ENCODE measurements at places on chromosomes 16 and 17.

DNA sequence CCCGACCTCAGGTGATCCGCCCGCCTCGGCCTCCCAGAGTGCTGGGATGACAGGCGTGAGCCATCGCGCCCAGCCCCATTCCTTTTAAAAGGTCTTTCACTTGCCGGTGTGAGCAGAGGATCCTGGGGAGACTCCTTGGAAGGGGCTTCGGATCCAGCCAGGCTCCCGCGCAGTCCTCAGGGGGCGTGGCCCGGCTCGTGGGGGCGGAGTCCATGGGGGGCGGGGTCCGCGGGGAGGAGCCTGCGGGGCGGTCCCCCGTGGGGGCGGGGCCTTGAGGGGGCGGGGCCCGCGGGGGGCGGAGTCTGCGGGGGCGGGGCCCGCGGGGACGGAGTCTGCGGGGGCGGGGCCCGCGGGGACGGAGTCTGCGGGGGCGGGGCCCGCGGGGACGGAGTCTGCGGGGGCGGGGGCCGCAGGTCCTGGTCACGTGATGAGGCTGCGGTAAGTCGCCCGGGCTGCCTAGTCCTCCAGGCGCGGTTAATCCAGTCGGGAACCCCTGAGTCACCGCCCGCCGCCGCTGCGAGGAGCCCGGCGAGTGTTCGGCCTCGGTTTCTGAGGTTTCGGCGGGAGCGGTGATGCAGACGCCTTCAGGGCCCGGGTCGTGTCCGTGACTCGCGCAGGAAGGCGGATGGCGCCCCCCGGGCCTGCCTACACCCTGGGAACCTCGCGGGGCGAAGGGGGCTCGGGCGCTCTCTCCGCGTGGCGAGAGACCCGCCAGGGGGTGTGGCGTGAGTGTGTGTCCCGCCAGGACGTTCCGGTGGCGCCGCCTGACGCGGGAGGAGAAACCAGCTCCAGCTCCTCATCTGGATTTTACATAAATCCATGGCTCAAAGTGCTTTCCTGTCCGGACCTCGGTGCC, 23.6 kb upstream of the ABR start:
- no peaks in the 10 kb centered on the region for H3K4me1 ChIP-seq
- H3K4me3 ChIP-seq, result peak overlapping the region; percentile 75
- peak overlapping the region; percentile 21 for H3K27ac ChIP-seq
- H3K27me3 ChIP-seq, result peaks cover 6% of the 10 kb centered on the region
- no peaks in the 10 kb centered on the region for H3K36me3 ChIP-seq

- peaks cover 4% of the 10 kb centered on the region for H3K4me1 ChIP-seq
- DNase-seq, result no peak
Measured at GRCh38 chr17:14815079-14815478, 450.0 kb downstream of the PMP22 start.

- DNase-seq, result peak; percentile 51
- no peaks in the 10 kb centered on the region for H3K36me3 ChIP-seq
- H3K27me3 ChIP-seq, result no peaks in the 10 kb centered on the region
- H3K4me3 ChIP-seq, result no peak overlapping the region
- 0 out of 2 replicates have a peak, but pooled peaks cover under 1% of the 10 kb centered on the region for H3K4me1 ChIP-seq
Measured at GRCh38 chr17:14245002-14245401, 8.3 kb upstream of the CDRT15 start.

GRCh38 chr17:75553295-75554110, 28.0 kb downstream of the LLGL2 start:
- H3K27me3 ChIP-seq, result no peaks in the 10 kb centered on the region
- H3K27ac ChIP-seq, result peak overlapping the region; percentile 59
- peaks cover 7% of the 10 kb centered on the region for H3K4me1 ChIP-seq
- no peak overlapping the region for H3K4me3 ChIP-seq

GRCh38 chr16:78237841-78238240, 138.4 kb downstream of the WWOX start:
- H3K27ac ChIP-seq, result no peak overlapping the region
- H3K4me1 ChIP-seq, result no peaks in the 10 kb centered on the region
- H3K4me3 ChIP-seq, result no peak overlapping the region

- no peak for DNase-seq
- H3K27ac ChIP-seq, result no peak overlapping the region
- H3K4me3 ChIP-seq, result peak overlapping the region; percentile 92
- H3K4me1 ChIP-seq, result peaks cover 37% of the 10 kb centered on the region
Measured at GRCh38 chr17:40063187-40063771, 514 bp downstream of the THRA start.

- no peak for DNase-seq
- H3K36me3 ChIP-seq, result no peaks in the 10 kb centered on the region
Measured at GRCh38 chr17:81457401-81457800, 55.2 kb downstream of the ACTG1 start.

GRCh38 chr17:65554553-65555223, 6.8 kb downstream of the AXIN2 start:
- peaks cover 13% of the 10 kb centered on the region for H3K36me3 ChIP-seq
- H3K4me1 ChIP-seq, result peaks cover 33% of the 10 kb centered on the region
- H3K4me3 ChIP-seq, result no peak overlapping the region

- no peaks in the 10 kb centered on the region for H3K36me3 ChIP-seq
- H3K4me3 ChIP-seq, result no peak overlapping the region
- no peaks in the 10 kb centered on the region for H3K4me1 ChIP-seq
- no peak overlapping the region for H3K27ac ChIP-seq
Measured at GRCh38 chr16:56344518-56345405, 80.6 kb downstream of the AMFR start.

- H3K27ac ChIP-seq, result no peak overlapping the region
- no peak overlapping the region for H3K4me3 ChIP-seq
- no peaks in the 10 kb centered on the region for H3K36me3 ChIP-seq
- H3K27me3 ChIP-seq, result no peaks in the 10 kb centered on the region
- DNase-seq, result no peak
Measured at GRCh38 chr16:85146922-85147651, 34.8 kb upstream of the CIBAR2 start.

GRCh38 chr17:50426814-50427787, 1.1 kb downstream of the ACSF2 start:
- H3K36me3 ChIP-seq, result no peaks in the 10 kb centered on the region
- H3K4me3 ChIP-seq, result peak overlapping the region; percentile 84
- peak; percentile 73 for DNase-seq
- H3K27me3 ChIP-seq, result peaks cover 13% of the 10 kb centered on the region

DNA sequence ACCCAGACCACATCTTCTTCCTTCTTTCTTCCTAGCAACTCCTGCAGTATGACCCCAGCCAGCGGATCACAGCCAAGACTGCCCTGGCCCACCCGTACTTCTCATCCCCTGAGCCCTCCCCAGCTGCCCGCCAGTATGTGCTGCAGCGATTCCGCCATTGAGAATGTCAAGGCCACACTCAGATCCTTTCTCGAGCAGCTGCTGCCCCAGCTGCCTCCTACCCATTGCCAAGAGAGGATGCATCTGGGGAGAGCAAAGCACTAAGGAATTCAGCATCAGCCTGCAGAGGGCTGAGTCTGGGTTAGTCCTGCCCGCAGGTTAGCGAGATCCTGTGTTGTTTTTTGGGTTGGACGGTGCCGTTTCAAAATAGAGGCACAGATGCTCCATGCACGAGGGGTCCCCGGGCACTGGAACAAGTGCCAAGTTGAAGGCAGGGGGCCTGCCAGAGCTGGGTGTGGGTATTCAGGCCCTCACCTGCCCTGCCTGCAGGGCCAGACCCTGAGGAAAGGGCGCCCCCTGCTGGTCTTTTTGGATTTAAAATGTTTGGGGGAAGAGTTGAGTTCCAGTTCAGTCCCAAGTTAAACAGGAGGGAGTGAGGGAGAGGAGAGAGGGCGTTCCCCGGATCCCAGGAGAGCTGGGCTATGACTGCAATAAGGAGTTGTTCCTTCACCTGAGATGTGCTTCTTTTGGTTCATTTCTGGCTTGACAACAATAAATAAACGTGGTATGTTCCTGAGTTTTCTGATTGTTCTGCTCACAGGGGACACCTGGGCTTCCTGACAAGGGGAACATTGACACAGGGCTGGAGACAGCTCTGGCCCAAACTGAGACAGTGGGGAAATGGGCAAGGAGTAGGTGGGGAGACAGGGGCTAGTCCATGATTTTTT, 4.9 kb downstream of the CDK3 start:
- H3K27me3 ChIP-seq, result no peaks in the 10 kb centered on the region
- peak; percentile 95 for DNase-seq
- H3K27ac ChIP-seq, result no peak overlapping the region
- no peak overlapping the region for H3K4me3 ChIP-seq
- H3K4me1 ChIP-seq, result no peaks in the 10 kb centered on the region
- no peaks in the 10 kb centered on the region for H3K36me3 ChIP-seq

DNA sequence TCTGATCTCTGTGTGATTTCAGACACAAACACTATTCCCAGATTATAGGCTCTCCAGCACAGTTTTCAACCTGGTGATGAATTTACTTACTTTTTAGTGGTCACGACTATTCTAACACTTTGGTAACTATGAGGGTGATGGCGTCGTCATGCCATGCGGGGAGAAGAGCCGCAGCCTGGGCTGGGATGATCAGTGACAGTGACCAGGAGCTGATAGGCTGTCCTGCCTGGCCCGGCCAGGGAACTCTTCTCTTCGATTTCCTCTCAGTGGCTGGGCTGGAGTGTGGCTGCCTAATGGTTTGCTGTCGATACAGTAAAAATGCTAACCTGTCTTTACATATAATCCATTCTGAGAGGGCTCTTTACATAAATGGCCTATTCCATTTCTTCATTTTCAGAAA, 113.1 kb downstream of the IRX3 start:
- no peak for DNase-seq
- no peak overlapping the region for H3K4me3 ChIP-seq
- no peaks in the 10 kb centered on the region for H3K27me3 ChIP-seq

DNA sequence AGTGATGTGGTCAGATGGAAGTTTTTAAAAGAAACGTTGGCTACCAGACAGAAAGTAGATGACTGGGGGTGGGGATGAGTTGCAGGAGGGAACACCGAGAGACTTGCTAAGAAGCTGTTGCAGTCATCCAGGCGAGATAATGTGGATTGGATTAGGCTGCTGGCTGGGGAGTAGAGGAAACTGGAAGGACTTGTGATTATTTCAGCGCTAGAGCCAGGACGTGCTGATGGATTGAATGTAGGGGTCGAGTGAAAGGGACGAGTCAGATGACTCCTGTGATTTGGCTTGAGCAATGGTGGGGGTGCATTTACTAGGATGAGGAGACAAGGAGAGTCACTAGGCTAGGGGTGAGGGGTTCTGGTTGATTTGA, 88.5 kb downstream of the CLEC16A start:
- H3K36me3 ChIP-seq, result no peaks in the 10 kb centered on the region
- 0 out of 2 replicates have a peak overlapping the region, but pooled peaks have one; percentile 59 for H3K27ac ChIP-seq
- DNase-seq, result peak; percentile 15
- H3K4me3 ChIP-seq, result no peak overlapping the region
- H3K27me3 ChIP-seq, result no peaks in the 10 kb centered on the region

DNA sequence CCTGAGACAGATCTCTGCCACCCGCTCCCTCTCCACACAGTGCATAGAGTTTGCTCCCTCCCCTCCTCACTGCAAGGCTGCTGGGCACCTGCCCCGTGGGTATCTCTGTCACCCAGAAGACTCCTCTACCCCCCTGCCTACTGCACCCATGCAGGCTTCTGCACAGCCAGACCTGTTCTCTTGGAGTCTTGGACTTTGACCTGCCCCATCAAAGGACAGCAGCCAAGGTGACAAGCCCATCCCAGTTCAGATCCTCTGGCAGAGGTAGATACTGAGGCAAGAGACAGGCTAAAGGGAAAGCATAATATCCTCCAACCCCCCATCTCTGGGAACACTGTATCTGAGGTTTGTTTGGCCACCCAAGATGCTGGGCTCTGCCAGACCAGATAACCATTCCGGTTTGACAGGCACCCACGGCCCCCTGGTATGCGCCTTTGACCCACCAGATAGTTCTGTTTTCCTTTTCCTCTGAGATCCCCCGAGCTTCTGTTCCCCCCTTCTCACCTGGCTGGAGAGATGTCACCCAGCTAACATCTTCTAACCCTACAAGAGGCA, 239.6 kb downstream of the SOX9 start:
- H3K27ac ChIP-seq, result no peak overlapping the region
- H3K4me3 ChIP-seq, result no peak overlapping the region
- no peak for DNase-seq

DNA sequence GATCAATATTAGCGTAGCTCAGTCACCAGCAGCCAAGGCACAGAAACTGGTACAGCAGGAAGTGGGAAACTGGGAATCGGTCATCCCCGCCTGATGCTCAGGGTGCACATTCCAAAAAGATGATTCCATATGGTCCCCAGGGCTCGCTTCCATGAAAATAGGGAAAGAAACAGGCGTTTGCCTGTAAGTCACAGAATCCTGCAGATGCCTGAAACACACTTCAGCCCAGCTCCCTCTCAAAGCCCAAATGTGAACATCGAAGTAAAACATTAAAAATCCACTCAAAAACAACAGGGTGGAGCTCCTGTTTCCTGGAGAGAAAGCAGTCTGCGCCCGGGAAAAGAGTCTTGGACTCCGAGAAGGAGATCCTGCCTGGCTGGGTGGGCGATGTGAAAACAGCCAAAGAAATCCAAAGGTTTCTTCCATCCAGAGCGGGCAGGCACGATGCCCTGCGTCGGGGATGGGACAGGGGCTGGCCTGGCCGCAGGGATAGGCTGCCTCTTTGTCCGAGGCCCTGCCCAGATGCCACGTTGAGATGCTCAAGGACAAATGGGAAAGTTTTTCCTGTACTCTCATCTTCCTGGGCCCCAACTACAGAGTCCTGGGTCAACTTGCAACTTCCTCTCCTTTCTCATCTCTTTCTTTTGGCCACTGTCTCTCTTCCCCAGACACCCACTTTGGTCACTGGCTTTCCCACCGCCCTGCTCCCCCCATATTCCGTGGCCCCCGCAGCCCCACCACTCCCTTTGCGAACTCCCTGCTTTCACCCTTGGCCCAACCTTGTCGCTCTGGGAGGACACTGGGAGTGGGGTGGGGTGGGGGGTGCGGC, 743 bp downstream of the WIPI1 start:
- H3K27ac ChIP-seq, result 0 out of 2 replicates have a peak overlapping the region, but pooled peaks have one; percentile 53
- H3K4me3 ChIP-seq, result peak overlapping the region; percentile 76
- H3K27me3 ChIP-seq, result peaks cover 7% of the 10 kb centered on the region
- H3K36me3 ChIP-seq, result peaks cover 5% of the 10 kb centered on the region
- peaks cover 42% of the 10 kb centered on the region for H3K4me1 ChIP-seq
- peak; percentile 93 for DNase-seq

DNA sequence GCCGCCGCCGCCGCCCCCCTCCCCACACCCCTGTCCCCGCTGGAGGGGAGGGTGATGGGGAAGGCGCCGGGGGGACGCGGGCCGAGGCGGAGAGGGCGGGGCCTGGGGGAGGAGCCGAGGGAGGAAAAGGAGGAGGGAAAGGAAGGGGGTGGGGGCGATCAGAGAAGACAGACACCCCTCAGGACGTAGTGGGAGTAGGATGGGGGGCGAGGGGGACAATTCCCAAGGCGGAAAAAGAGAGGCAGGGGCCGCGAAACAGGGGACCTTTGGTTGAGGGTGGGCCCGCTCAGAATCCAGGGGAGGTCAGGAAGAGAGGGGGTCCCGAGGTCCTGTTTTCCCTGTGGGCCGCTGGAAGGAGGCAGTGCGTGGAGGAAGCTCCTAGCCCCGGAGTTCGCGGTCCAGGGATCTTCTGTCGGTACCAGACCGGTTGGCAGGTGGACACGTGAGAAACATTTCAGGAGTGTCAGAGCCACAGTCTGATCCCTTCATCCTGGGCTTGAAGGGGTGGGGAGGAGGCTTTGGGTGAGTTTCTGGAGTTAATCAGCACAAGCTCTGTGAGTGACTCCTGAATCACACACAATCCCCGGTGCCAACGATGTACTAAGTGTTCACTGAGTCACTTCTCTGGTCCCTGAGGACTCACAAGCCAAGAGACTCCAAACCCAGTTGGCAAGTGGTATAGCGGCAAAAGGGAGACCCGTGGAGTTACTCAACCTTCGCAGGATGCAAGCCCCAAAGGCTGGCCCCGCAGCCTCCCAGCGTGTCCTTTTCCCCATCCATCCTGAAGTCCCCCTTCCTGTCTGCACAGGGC, at the start of gene XYLT1:
TSS of gene XYLT1 (minus strand) at position 53 of the 811 bp plus-strand sequence. CDS start 164 bp downstream, outside the sequence.
- DNase-seq, result peak; percentile 82
- no peak within 1 kb of the TSS for H3K27ac ChIP-seq
- H3K4me1 ChIP-seq, result peaks cover 41% of the 10 kb centered on the region
- no peaks in the 10 kb centered on the region for H3K36me3 ChIP-seq

All from GM23338 (cell line).